ENCODE measurements at places on chromosomes 12 and 14.

DNA sequence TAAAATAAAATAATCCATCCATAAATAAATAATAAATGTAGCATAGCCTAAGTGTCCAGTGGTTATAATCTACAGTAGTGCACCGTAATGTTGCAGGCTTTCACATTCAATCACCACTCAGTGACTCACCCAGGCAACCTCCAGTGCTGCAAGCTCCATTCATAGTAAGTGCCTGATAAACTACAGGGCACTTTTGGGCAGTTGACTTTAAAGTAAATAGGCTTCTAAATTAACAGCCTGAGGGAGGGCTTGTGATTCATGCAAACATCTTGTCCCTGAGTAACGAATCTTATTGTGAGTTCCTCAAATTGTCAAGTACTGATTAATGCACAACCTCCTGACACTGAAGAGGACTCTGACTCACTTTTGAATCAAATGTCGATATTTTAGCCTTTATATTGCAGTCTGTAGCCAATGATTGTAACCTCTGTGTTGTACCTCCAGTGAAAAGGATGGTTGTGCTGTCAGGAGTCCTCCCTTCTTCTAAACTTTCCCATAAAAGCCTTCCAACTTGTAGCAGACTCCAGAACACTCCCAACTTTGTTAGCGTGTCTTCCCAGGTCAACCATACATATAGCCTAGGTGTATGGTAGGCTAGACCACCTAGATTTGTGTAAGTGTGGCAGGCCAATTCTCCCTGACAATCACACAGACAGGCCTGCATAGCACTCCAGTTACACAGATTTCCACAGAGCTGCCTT, 55.0 kb upstream of the BICD1 start:
- DNase-seq = no peak

DNA sequence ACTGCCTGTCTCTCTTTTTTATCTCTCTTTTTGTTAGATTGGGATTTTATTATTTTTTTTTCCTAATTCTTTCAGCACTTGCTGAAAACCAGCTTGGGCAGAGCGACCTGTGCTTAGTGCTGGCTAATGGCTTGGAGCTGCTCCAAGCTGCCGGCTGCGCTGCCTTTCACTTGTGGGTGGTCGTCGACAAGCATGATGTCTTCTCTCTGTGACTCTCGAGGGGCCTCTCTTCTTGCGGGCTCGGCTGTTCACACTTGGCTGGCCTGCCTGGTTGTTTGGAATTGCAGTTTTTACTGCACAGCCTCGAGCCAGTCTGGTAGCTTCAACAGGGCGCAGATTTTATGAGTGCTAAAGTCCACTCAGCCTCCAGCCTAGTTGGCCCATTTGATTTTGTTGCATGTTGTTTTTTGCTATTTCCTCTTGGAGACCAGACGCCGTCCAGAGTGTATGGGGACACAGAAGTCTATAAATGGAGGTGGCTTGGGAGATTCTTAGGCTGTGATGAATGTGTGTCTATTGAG, 18.6 kb downstream of the TPCN1 start:
- no peak for DNase-seq

DNA sequence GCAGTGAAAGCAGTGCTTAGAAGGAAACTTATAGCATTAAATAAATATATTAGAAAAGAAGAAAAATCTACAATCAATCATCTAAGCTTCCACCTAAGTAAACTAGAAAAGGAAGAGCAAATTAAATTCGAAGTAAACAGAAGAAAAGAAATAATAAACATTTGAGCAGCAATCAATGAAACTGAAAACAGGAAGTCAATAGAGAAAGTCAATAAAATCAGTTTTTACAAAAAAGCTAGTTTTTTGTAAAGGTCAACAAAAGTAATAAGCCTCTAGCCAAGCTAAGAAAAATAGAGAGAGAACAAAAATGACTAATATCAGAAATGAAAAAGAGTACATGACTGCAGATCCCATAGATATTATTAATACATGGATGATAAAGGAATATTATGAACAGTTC, 34.2 kb upstream of the KTN1 start:
- no peak for DNase-seq

DNA sequence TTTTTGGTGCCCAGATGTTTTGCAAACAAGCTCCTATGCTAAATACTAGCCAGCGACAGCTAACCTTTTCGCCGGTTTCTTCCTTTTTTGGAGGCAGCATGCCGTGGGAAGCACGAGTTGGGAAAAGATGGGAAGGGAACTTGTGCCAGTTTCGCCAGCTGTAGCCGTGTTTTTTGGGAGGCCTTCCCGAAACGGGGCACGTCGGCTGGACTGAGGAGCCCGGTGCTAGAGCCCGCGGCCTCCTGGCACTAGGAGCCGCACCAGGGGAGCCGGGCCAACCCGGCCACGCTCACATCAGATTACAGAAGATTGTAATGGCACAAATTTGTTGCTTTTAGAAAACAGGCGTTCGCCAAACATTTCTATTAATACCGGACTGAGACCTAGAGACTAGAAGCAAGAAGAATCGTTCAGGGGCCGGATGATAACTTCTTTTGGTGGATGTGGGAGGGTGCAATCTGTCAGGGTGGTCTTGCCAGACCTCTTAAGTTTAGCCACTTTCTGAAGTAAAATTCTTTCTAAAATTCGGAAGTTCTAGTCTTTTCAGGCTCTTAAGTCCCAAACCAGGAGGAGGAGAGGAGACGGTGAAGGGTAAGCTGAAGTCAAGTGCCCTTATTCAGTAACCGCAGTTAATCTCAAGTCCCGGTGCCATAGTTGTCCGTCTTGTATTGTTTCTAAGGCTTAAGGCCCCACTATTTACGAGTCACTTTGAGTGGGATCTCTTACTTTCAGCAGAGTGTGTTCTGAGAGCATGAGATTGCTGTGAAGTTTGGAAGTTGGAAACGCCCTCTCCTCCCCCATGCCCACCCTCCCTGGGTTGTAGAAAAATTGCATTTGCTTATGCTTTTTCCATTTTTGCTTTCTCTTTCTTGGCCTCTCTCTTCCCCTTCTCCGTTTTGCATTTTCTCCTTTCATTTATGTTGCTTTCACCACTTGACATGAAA, 1.3 kb downstream of the RASSF3 start:
- DNase-seq = no peak

DNA sequence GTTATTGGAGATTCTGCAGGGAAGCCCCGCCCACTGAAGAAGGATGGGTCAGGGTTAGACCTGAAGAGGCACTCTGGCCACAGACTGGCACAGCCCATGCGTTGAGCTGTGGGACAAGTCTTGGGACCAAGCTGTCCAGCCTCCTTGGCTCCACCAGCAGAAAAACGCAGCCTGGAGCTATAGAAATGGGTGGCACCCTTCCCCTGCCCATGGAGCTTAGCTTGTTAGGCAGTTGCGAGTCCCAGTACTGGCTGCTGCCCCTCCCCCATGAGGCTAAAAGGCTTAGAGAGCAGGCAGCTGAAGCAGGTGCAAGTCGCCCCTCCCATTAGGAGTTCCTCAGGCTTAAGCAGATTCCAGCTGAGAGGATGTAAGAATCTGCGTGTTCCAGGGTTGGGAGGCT, 1124.0 kb upstream of the TMEM132C start:
- DNase-seq = no peak

- DNase-seq = no peak
These were observed 31.9 kb downstream of the FOS start for GRCh38 chr14:75310295-75311111.

DNA sequence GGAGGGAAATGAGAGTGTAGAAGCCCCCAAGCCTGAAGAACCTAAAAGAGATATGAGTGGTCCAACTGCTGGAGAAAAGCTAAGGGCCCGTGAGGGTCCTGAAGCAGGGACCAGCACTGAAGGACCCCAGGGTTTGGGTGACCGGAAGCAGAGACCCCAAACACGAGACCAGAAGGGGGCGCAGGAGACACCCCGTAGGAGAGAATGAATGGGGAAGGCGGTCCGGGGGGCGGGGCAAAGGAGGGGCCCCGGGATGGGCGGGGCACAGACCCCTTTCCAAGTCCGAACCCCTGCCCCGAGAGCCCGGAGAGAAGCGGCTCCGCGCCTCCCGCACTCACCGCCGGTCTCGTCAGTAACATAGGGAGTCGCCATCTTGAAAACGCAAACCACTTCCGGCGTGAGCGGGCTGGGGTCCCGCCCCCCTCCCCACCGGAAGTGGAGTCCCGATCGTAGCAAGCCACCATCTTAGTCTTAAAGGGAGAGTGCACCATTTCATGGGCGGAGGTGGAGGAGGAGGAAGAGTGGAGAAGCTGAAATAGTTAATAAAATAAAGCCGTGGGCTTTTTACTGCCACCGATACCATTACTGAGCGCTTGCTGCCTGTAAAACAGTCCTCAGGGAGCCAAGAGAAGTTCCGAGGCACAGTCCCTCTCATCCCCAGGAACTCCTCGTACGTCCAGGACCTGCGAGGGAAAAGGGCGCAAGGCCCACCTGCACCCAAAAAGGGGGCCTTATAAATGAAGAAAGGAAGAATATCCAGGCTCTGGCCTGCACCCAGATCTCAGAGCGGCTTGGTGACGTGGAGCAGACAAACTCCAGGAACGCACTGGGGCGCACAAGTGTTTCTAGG, 731 bp downstream of the PYM1 start:
- DNase-seq = peak; percentile 88

GRCh38 chr12:49580572-49581535, 12.9 kb upstream of the MCRS1 start:
- DNase-seq = peak; percentile 56

DNA sequence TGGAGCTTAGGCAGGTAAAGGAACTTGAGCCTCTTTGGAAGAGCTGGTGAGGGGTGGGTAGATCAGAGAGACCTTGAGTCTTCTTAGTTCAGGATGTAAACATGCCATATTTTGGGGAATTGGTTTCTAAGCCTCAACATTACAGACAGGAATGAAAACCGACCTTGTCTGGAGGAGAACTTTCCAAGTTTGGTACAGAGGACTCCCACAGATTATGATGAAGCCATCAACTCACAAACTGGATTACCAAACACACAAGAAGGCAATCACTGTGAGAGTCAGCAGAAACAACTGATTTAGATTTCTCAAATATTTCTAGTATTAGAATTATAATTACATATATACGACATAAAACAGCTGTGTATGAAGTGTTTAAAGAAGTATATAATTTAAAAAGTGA, 22.3 kb upstream of the AMN1 start:
- no peak for DNase-seq

DNA sequence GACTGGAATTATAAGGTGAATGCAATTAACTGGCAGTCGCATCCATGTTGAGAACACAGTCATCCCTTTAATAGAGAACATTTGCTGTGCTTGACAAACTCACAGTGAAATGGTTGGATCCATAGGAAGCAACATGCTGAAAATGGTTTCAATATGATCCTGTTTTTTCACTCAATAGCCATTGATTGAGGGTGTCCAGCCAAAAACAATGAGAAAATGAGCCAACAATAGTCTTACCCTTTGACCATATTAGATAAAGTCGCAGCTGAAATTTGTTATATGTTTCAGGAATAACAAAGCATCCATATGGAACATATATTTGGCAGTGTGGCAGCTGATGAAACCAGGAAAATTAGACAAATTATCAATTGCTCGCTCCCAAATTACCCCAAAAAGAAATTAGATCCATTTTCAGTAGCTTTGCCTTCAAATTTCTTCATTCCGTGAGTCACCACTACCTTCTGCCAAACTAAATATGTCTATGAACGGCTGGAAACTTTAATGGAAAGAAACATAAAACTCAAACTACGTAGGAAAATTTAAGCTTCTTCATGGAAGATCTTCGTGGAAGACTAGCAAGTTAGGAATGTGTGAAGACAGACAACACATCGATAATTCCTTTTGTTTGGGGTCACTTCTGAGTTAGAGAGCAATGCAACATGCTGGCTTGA, 17.4 kb downstream of the IGF1 start:
- no peak for DNase-seq

- DNase-seq = no peak
These were observed 10.3 kb downstream of the DCP1B start for GRCh38 chr12:1993871-1994371.

DNA sequence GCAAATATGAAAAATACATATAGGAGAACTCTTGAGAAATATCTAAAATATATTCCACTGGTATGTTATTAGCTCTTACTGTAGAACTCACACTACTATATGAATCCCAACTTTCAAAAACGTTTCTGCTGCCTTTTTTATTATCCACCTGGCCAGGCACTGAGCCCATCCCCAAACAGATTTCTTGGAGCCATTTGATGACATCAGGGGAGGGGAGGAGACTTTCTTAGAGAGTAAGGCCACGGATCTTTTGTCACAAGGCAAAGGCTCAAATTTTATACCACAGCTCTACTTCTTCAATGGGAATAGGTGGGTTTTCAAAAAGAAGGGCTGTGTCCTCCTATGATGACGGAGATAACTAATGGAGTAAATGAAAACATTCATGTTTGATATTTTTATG, 83.0 kb downstream of the SLC25A21 start:
- no peak for DNase-seq

DNA sequence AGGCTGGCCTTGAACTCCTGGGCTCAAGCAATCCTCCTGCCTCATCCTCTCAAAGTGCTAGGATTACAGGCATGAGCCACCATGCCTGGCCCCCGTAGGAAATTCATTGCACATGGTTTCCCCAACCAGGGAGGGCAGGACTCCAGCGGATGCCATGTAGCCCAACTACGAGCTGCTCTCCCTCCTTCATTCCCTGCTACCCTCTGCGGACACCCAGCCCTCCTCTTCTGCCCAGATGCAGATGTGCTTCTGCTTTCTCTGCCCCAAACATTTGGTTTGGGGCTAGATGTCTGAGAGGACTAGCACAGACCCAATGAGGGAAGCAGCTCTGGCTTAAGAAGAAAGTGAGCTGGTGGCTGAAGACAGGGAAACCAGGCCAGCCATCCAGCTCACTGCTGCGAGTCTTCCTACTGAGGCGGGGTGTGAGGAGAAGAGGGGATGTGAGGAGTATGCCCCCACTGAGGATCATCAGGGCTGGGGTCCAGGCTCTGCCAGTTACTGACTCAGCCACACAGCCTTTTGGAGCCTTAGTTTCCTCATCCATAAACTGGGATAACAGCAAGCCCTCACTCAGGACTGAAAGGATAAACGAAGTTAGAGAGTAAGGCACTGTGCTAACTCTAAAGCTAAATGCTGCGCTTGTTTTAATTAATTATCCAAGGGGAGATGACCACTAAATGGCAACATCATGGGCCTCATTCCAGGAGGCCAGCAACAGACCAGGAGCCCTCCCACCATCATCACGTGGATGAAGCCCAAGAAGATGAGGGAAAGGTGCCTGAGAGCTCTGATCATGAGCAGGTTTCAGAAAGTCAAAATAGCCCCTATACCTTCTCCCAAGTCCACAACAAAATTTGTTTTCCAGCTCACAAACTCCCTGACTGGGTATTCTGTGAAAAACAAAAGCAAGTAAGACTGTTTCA, 10.9 kb downstream of the CTDSP2 start:
- no peak for DNase-seq

DNA sequence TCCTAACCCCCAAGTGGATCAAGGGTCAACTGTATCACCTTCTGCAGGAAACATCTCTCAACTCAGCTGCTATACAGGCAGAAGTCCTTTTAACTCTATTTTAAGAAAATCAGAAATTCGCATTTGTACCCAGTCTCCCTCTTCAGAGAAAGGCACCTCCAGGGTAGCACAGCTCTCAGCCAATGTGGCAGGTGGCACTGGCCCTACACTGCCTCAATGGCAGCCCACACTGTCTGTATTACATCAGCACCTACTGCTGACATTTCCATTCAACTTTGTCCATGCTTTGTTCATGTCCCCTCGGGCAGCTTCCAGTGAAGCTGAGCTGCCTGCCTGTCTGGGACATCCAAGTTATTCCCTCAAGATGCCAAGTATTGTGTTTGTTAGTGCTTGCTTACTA, 8.8 kb downstream of the SPTSSA start:
- no peak for DNase-seq

Measured in GM18507 (cell line).